T-cell (primary cell): ENCODE measurements at places on chromosomes 5 and 9.

DNA sequence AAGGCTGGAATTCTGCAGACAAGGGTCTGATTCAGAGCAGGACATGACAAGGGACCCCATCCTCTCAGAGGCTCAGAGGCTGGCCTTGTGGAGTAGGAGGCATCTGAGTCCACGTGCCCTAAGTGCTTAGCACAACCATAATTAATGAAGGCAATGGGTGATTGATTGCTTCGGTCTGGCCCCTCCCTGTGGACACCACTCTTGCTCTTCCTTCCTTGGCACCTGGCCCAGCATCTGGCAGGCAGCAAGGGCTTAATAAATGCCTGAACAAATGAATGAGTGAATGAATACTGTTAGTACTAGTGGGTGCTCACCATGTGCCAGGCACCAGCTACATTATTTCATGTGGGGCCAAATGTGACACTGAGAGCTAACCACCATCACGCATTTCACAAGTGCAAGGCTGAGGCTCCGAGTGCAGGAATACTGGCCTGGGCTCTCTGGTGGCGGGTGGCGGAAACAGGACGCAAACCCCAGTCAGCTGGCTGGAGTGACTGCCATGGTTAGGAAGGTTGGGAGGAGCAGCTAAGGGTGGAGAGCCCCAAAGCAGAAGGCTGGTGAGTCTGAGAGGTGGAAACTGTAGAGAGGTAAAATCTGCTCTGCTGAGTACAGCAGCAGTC lies 53.6 kb downstream of the ASS1 start:
- H3K27ac ChIP-seq, result no peak overlapping the region
- H3K27me3 ChIP-seq, result no peaks in the 10 kb centered on the region
- DNase-seq, result no peak
- no peak overlapping the region for H3K4me3 ChIP-seq
- no peaks in the 10 kb centered on the region for H3K4me1 ChIP-seq

- H3K4me1 ChIP-seq, result no peaks in the 10 kb centered on the region
- H3K36me3 ChIP-seq, result no peaks in the 10 kb centered on the region
- DNase-seq, result no peak
- no peaks in the 10 kb centered on the region for H3K27me3 ChIP-seq
- H3K4me3 ChIP-seq, result no peak overlapping the region
Observed at GRCh38 chr9:9246726-9247125, 1366.1 kb downstream of the PTPRD start.

GRCh38 chr5:16617274-16617968 lies 624 bp upstream of the RETREG1 start:
- H3K4me3 ChIP-seq, result peak overlapping the region; percentile 80
- peak overlapping the region; percentile 99 for H3K27ac ChIP-seq
- no peaks in the 10 kb centered on the region for H3K36me3 ChIP-seq
- peak; percentile 23 for DNase-seq
- H3K27me3 ChIP-seq, result peaks cover 6% of the 10 kb centered on the region
- H3K4me1 ChIP-seq, result peaks cover 29% of the 10 kb centered on the region

DNA sequence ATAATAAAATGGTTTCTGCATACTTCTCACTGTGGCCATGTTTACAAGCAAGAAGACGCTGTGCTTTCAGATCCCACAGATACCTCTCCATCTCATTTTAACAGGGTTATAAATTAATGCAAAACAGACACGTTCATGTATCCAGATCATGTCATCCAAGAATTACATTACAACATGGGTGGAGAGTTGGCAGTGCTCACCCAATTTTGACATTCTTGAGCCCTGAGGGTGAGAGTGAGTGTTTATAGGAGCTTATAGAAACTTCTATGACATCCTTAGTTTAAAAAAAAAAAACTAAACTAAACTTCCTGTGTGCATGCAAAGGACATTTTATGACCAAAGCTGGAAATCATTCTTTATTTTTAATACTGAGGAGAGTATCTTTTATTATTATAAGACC lies 9.1 kb downstream of the PRKACG start:
- no peak for DNase-seq
- no peaks in the 10 kb centered on the region for H3K4me1 ChIP-seq
- peaks cover 6% of the 10 kb centered on the region for H3K27me3 ChIP-seq

DNA sequence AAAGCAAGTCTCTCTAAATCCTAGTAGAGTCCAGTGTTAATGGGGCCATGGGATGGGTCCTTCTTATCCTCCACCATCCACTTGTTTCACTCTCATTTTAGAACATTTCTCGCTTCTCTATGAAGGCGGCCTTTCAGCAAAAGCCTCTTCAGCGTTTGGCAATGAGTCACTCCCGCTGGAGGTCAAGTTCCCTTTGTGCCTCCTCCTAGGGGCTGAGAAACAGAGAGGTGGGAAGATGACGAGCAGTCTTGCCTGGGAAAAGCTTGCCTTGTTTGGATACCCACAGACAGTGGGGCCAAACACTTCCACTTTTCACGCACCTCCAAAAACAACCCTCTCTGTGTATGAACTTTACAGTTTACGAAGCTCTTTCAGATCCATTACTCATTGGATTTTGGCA lies 168.8 kb downstream of the GABBR2 start:
- no peaks in the 10 kb centered on the region for H3K4me1 ChIP-seq
- no peak overlapping the region for H3K27ac ChIP-seq
- no peak overlapping the region for H3K4me3 ChIP-seq
- H3K27me3 ChIP-seq, result peaks cover 7% of the 10 kb centered on the region
- DNase-seq, result no peak
- H3K36me3 ChIP-seq, result no peaks in the 10 kb centered on the region

GRCh38 chr5:151224372-151224771 lies 480 bp upstream of the CCDC69 start:
- H3K27me3 ChIP-seq, result no peaks in the 10 kb centered on the region
- no peak for DNase-seq
- peaks cover 2% of the 10 kb centered on the region for H3K36me3 ChIP-seq
- peak overlapping the region; percentile 95 for H3K4me3 ChIP-seq
- peaks cover 54% of the 10 kb centered on the region for H3K4me1 ChIP-seq

DNA sequence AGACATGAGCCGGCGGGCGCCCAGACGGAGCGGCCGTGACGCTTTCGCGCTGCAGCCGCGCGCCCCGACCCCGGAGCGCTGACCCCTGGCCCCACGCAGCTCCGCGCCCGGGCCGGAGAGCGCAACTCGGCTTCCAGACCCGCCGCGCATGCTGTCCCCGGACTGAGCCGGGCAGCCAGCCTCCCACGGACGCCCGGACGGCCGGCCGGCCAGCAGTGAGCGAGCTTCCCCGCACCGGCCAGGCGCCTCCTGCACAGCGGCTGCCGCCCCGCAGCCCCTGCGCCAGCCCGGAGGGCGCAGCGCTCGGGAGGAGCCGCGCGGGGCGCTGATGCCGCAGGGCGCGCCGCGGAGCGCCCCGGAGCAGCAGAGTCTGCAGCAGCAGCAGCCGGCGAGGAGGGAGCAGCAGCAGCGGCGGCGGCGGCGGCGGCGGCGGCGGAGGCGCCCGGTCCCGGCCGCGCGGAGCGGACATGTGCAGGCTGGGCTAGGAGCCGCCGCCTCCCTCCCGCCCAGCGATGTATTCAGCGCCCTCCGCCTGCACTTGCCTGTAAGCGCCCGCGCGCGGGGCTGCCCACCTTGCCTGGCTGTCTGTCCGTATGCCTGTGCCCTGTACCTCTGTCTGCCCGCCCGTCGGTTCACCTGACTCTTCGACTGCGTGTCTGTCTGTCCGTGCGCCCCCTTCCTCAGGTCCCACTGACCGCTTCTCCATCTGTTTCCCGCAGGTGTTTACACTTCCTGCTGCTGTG lies 412 bp downstream of the FGF18 start:
- peak; percentile 37 for DNase-seq
- peak overlapping the region; percentile 56 for H3K4me3 ChIP-seq
- no peaks in the 10 kb centered on the region for H3K36me3 ChIP-seq
- H3K4me1 ChIP-seq, result peaks cover 22% of the 10 kb centered on the region
